ENCODE measurements at places on chromosomes 1 and 21. TPM values are rescaled to one million over a fixed set of nuclear protein-coding genes. Genes with fewer than 3 reads are reported as not detected.

The KCNT2 gene
- not detected for total RNA-seq

The DHRS3 gene
- 69.9 TPM for total RNA-seq

The NAXE gene
- total RNA-seq = 102 TPM

The PRELP gene
- 0.03 TPM for total RNA-seq

The ANKRD65 gene
- total RNA-seq = 0.15 TPM

The SH3GLB1 gene
- 51.1 TPM for total RNA-seq

The PRCC gene
- 108 TPM for total RNA-seq

The C1orf115 gene
- total RNA-seq = 0.18 TPM

The LRRN2 gene
- total RNA-seq = not detected

The MLLT11 gene
- 2.8 TPM for total RNA-seq

The DNAJC16 gene
- 13.7 TPM for total RNA-seq

The UTP11 gene
- 104 TPM for total RNA-seq

The NPL gene
- 10.4 TPM for total RNA-seq

The C1orf210 gene
- not detected for total RNA-seq

The KAZN gene
- total RNA-seq = 1.7 TPM

The SYTL1 gene
- total RNA-seq = 6.3 TPM

The OPTC gene
- total RNA-seq = not detected

The KCNC4 gene
- total RNA-seq = 7.9 TPM

Measured in activated T-cell treated with anti-CD3 and anti-CD28 coated beads, Interleukin-2, amount 50 U/mL, for 4 hours (primary cell).